Smooth muscle cell of the pulmonary artery (primary cell): ENCODE measurements at places on chromosomes 3 and 15. TPM values are rescaled to one million over a fixed set of nuclear protein-coding genes. Genes with fewer than 3 reads are reported as not detected.

The SMARCC1 gene
- 24.0 and 30.4 TPM in 2 replicates for total RNA-seq

The FBXO40 gene
- total RNA-seq = not detected in 2 replicates

The RBMS3 gene
- total RNA-seq = 59.6 and 68.2 TPM in 2 replicates

The ARNT2 gene
- 4.1 and 10.4 TPM in 2 replicates for total RNA-seq

The PAK2 gene
- 92.9 and 114 TPM in 2 replicates for total RNA-seq

The PTH1R gene
- 0.20 and 2.1 TPM in 2 replicates for total RNA-seq

The CPA3 gene
- not detected in 2 replicates for total RNA-seq

The ASB14 gene
- total RNA-seq = not detected in 2 replicates

The SHC4 gene
- 2.7 and 3.9 TPM in 2 replicates for total RNA-seq

The FGD5 gene
- total RNA-seq = 0.20 and 2.0 TPM in 2 replicates

The FBXL2 gene
- total RNA-seq = 17.4 and 27.8 TPM in 2 replicates

The WNT5A gene
- total RNA-seq = 12.4 and 80.7 TPM in 2 replicates

The NR2E3 gene
- total RNA-seq = 0.13 and 0.20 TPM in 2 replicates

The NEK10 gene
- 13.0 and 16.2 TPM in 2 replicates for total RNA-seq

The ALDH1L1 gene
- total RNA-seq = 0.07 and 0.96 TPM in 2 replicates

The SLC12A8 gene
- total RNA-seq = 13.2 and 17.9 TPM in 2 replicates
